Dorsolateral prefrontal cortex (tissue), 122 donors: ENCODE measurements at places on chromosomes 4 and X. TPM values are rescaled to one million over a fixed set of nuclear protein-coding genes. Genes with fewer than 3 reads are reported as not detected.

Gene IL2RG
- 0.42 TPM for total RNA-seq

Gene IL15
- 0.62 TPM for total RNA-seq

Gene CENPVL3
- 0.61 TPM for total RNA-seq

Gene CPLX1
- 193 TPM for total RNA-seq

Gene OTUD5
- total RNA-seq = 74.8 TPM

Gene HELT
- total RNA-seq = not detected

Gene PPP2R2C
- 236 TPM for total RNA-seq

Gene RTL5
- total RNA-seq = 26.8 TPM

Gene SLIT2
- 68.7 TPM for total RNA-seq

Gene GPAT3
- 4.0 TPM for total RNA-seq

Gene C4orf51
- not detected for total RNA-seq

Gene EVC
- total RNA-seq = 6.0 TPM

Gene PLXNB3
- 235 TPM for total RNA-seq

Gene P2RY4
- total RNA-seq = 1.1 TPM

Gene DCHS2
- 10.6 TPM for total RNA-seq

Gene RBM46
- 0.32 TPM for total RNA-seq

Gene GUCY1B1
- 85.4 TPM for total RNA-seq

Gene GASK1B
- 43.4 TPM for total RNA-seq

Gene RASSF6
- not detected for total RNA-seq

Gene GC
- not detected for total RNA-seq
